ENCODE measurements at places on chromosomes 7 and 10.
A peak's percentile ranks its signal among the peaks of the same experiment; 100 is the strongest.

DNA sequence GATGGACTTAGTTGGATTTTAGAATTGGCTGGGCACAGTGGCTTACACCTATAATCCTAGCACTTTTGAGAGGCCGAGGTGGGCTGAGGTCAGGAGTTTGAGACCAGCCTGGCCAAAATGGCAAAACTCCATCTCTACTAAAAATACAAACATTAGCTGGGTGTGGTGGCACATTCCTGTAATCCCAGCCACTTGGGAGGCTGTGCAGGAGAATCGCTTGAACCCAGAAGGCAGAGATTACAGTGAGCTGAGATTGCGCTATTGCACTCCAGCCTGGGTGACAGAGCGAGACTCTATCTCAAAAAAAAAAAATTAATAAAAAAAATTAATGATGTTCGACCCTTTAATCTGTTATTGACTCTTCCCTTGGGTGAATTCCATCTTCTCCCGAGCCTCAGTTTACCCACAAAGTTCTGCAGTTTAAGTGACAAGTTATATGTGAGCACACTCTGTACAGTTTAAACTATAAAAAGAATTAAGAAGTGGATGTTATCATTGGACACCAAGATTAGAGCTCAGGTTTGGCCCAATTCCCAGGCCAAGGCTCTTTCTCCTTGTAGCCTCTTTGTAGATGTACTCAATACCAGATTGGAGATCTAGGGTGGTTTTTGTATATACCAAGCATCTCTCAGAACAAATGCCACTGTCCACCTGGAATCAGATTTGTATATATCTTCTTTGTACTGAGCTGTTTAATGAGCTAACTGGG, 15.0 kb downstream of the KAT6B start:
- no peak for DNase-seq

GRCh38 chr10:69516316-69516715, 56.9 kb downstream of the NEUROG3 start:
- DNase-seq: no peak

- no peak for DNase-seq
Observed at GRCh38 chr10:49185213-49185612, 3.0 kb downstream of the TMEM273 start.

GRCh38 chr7:36456548-36456947, 66.9 kb downstream of the ANLN start:
- DNase-seq: no peak

- no peak for DNase-seq
Observed at GRCh38 chr7:135251496-135252391, 18.1 kb downstream of the STRA8 start.

DNA sequence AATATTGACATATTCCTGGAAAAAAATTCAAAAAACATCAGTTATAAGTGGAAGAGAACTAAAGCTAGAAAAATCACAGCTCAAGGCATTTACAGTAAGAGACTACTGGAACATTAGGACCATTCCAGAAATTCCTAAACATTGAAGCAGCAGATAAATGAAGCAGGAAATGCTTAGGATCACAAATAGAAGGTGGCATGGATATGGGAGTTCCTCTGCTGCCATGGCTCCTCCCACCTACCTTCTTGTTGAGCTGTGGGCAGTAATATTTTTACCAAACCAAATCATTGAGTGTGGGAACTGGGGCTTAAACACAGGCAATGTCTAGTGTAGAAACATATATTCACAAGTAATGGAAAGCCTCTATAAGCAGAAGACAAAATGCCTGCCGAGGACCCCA, 292.8 kb downstream of the ANKRD7 start:
- DNase-seq: no peak

GRCh38 chr10:33106767-33107166, 148.7 kb upstream of the ITGB1 start:
- no peak for DNase-seq

- DNase-seq: no peak
Observed at GRCh38 chr7:125278318-125278717, 348.7 kb upstream of the POT1 start.

- no peak for DNase-seq
Observed at GRCh38 chr10:50653758-50654157, 30.0 kb upstream of the SGMS1 start.

- no peak for DNase-seq
Observed at GRCh38 chr7:134637934-134638719, 8.5 kb upstream of the BPGM start.

DNA sequence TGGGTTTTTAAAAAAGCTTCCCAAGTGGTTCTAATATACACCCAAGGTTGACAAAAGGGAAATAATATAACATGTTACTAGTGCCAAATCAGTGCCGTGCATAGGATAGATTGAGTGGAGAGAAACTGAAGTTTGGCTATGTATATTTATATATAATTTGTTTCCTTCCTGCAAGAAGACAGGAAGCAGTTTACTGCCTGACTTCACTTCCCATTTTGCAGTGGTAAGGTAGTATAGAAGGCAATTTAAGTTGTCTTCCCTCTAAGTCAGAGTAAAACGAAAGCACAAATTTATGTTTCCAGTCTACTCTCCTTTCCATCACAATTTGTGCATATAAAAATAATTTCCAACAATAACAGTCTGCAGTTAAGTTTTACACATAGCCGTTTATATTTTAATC, 3.4 kb upstream of the HYCC1 start:
- no peak for DNase-seq

DNA sequence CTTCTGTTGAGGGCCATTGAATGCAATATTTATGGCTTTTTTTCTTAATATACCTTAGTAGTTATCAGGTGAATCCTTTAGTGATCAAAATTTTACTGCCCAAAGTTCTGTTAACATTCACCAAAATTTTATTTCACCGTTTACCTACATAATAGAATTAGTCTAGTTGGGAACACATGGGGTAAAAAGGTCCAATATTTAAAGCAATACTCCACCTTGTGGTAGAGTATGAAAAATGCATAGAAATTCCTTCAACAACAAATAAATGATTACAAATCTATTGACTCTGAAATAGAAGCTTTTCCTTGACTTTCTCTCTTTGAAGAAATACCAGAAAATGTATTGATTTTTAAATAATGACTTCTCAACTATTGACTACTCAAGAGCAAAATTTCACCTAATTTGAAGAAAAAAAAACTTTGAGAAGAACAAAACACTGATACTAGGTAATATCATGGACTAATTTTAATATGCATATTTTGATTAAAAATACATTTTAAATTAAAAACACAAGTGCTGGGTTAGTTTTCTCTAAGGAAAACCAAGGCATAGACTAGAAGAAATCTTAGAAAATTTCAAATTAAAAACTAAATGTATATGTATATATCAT, 43.3 kb downstream of the POLR1F start:
- peak; percentile 9 for DNase-seq

GRCh38 chr10:122281751-122282150, 10.7 kb downstream of the BTBD16 start:
- DNase-seq: no peak

DNA sequence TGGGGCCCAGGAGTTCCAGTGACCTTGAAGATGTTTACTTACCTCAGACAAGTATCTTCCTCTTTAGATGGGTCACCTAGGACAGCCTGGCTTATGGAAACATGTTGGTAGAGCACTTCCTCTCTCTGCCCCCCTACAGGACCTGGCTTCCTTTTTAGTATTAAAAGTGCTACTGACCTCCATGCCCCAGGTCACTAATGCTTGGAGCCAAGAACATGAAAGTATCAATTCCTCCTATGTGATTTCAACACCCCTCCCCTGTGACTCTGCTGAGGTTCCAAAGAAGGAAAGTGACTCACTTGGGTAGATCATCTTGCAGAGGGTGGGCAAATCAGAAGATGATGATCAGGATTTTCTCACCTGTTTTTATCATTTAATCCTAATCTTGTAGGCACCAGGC, 125.3 kb upstream of the CCDC6 start:
- DNase-seq: no peak

DNA sequence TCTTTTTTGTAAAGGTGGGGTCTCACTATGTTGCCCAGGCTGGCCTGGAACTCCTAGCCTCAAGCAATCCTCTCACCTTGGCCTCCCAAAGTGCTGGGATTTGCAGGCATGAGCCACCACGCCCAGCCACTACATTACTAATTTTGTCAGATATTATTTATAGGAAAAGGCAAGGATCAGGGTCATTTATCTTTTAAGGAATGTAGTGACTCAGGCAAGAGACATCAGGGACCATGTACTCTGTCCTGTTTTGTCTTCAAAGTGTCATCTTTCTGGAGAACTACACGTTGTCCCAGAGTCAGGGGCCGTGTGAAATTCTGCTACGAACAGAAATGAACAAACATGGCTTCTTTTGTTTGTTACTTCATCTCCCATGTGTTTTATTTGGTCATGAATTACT, 105.3 kb downstream of the NPTX2 start:
- no peak for DNase-seq

DNA sequence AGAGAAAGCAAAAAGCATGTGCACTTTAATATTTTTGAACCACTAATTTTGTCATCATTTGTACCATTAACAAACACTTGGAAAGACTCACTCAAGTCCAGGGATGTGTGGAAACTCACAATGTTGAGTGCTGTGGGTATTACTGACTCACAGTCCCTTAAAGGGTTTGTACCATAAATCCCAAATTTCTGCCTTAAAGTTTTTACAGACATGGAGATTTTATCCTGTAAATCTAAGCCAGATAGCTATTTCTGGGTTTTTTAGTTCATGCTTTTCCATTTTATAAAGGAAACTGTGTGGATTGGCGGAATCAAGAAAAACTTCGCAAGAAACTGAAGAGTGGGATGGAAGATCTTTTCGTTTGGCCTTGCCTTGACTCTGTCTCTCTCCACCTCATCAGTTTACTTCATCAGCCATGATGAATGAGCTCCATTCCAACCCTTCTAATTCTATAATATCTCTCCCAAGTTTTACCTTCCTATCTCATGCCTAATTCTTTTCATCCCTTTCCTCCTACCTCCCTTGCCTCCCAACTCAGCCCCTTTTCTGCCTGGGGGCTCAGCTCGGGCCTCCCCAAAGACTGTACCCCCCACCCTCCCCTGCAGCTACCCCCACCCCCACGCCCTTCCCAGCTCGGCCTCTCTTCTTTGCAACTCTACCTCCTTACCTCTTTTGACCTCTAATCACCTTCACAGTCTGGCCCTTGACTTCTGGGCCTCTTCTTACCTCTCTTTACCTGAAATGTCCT, 218.5 kb upstream of the MKLN1 start:
- DNase-seq: no peak

DNA sequence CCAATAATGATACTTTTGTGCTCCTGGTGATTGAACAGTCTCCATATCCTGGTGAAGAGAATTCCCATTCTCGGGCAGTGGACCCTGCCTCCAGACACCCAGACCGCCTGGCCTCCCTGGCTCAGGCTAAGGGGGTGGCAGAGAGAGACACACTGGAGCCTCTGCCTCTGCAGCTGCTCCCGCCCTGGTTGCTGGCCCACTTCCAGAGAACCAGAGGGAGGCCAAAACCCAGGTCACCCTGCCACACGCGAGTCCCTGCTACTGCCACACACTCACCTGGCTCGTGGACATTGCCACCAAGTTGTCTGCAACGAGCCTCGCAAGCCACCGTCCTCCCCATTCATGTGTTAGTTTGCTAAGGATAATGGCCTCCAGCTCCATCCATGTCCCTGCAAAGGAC, 221.8 kb downstream of the HPSE2 start:
- no peak for DNase-seq

DNA sequence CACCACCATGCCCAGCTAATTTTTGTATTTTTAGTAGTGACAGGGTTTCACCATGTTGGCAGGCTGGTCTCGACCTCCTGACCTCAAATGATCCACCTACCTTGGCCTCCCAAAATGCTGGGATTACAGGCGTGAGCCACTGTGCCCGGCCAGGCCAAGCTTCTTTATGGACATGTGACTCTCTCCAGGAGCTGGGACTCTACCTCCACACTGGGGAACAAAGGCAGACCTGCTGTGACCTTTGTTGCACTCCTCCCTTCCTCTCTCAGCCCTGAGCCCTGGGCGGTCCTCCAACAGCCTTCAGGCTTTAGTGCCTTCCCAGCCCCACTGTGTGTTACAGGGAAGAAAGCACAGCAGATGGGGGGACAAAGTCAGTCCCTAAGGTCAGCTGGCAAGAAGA, 55.0 kb upstream of the DUSP5 start:
- no peak for DNase-seq

GRCh38 chr10:13759168-13759567, 172.4 kb downstream of the PRPF18 start:
- DNase-seq: no peak

- no peak for DNase-seq
Observed at GRCh38 chr10:12844811-12845483, 156.6 kb downstream of the CCDC3 start.

DNA sequence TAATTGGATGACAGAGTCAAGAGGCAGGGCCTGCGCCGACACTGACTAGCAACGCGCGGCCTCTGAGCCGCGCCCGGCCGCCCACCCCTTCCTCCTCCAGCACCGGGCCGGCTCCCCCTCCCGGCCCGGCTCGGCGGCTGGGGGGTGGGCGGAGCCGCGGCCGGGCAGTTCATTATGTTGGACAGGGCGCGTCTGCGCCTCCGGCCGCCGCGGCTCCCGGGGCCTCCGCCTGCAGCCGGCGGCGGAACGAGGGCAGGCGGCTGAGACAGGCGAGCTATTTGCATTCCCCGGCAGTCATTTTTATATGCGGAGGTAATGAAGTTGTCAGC, 106.7 kb downstream of the SNX10 start:
- no peak for DNase-seq

- no peak for DNase-seq
Observed at GRCh38 chr10:99330347-99330924, 1.3 kb downstream of the CNNM1 start.

- no peak for DNase-seq
Observed at GRCh38 chr10:60706146-60706545, 72.1 kb upstream of the CDK1 start.

DNA sequence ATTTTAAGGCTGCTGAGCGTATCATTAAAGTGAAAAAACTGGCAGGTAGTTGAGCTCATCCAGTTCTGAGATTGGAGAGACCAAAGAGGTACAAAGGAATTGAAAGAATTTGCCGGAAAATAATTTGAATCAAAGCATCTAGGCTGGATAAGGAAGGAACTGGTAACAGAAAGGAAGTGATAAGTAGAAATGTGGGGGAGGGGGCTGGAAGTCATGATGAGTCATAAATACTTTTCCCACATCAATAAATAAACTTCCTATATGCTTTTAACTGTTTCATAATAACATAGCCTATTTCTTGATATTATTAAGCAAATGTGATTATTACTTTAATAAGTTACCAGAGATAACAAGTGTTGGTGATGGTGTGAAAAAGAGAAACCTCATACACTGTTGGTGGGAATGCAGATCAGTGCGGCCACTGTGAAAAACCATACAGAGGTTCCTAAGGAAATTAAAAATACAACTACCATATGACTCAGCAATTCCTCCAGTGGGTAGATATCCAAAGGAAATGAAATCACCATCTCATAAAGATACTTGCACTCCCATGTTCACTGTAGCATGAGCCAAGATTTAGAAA, 27.0 kb downstream of the ZNF438 start:
- DNase-seq: peak; percentile 8

Data from amniotic stem cell (primary cell).